ENCODE measurements at places on chromosomes 7 and 10. TPM values are rescaled to one million over a fixed set of nuclear protein-coding genes. Genes with fewer than 3 reads are reported as not detected.

DNA sequence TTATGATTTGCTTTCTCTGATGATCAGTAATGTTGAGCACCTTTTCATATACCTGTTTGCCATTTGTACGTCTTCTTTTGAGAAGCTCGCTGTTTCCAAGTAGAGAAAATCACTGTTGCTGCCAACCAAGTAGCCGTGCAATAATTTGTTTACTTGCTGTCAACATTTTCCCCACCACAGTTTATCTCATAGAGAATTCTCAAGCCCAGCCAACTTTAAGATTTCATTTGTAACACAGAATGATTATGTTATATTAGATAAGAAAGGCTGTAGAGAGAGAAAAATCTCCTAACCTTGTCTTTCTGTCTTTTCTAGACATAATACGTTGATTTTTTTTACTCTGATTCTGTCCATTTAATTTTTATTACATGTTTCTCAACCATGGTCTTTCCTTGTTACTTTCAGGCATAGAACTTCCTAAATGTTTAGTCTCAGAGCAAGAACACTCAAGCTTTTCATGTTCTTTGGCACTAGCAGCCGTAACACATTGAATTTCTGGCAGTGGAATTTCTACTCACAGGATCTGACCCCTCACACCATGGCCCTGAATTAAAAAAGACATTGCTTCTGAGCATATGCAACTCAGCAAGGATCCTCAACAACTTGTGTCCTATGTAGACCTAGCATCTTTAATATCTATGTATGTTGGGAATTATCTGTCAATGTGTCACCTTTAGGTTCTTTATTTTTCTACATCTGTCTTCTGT lies 23.1 kb downstream of the RPA3 start:
- no peak for DNase-seq

DNA sequence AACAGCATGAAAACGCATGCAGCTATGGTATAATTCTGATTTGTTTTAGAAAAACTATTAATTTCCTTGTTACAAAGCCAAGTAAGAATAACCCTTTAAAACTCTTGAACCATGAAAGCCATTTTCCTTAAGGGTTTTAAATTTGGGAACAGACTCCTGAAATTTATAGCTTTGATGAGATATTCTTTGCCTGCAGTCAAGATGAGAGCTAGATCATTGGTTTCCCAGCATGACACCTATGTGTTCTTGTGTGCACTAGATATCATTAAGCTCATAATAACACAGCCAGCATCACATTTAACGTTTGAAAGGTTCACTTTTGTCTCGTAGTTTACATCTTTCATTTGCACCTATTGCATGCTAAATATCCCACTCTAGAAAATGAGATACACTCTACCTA lies 202.2 kb downstream of the PHF14 start:
- DNase-seq: no peak

The COL17A1 gene
- 95.1 TPM for total RNA-seq

GRCh38 chr7:135236727-135237126 lies 3.1 kb downstream of the STRA8 start:
- DNase-seq: no peak

The LIPF gene
- not detected for total RNA-seq

DNA sequence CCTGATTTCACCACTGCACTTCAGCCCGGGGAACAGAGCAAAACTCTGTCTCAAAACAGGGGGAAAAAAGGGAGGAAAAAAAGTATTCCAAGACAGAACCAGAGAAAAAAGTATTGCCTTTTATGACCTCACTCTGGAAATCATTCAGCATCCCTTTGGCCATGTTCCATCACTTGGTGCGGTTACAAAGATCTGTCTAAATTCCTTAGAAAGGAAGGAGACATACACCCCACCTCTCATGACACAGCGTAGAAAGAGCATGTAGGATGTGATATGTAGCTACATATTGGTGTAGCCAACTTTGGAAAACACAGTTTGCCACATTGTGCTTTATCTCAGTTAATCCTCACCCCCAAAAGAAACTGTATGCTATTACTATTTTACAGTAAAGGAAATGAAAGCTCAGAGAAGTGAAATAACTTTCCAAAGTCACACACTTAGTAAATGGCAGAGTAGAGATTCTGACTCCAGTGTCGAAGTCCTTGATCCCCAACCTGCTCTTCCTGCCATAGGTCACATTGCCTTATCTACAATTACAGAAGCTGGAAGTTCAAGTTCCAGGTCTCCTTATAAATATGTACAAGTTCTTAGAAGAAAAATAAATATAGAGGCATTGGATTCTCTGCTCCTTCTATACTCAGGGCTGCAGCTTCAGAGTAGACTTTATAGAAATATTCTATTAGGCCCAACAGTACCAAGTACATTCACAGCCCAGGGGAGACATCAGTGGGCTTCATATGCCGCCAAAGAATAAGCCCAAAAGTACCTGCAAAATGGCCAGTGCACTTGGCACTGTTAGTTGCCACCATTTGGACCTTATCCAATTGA lies 91.6 kb upstream of the KMT2E start:
- no peak for DNase-seq

The ACTL6B gene
- not detected for total RNA-seq
